IMR-90 (cell line): ENCODE measurements at places on chromosomes 6 and 20. TPM values are rescaled to one million over a fixed set of nuclear protein-coding genes. Genes with fewer than 3 reads are reported as not detected.
A peak's percentile ranks its signal among the peaks of the same experiment; 100 is the strongest.

GRCh38 chr6:11532097-11532496, 5.5 kb upstream of the TMEM170B start:
- DNase-seq, result no peak

- DNase-seq, result peak; percentile 4
These were observed 998 bp downstream of the BMP2 start for GRCh38 chr20:6768228-6769140.

The SCGN gene
- not detected in 2 replicates for polyA plus RNA-seq

GRCh38 chr20:45835825-45836224, 2.2 kb downstream of the SNX21 start:
- DNase-seq, result peak; percentile 47

DNA sequence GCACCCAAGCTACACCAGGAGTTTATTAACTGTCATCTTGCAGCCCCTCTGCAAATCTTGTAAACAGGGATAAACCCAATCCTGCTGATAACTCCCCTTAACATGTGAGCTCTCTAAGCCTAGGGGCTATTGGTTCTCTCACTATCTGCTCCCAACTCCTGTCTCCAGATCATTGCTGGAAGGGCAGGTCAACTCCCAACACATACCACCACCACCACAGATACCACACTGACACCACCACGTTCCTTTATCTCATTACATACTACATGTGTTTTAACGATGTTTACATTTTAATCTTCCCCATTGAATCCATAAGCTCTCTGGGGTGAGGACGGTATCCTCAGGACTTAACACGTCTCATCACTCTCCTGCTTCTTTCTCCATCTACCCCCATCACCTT, 51.8 kb downstream of the SIM1 start:
- no peak for DNase-seq

The MACROD2 gene
- polyA plus RNA-seq, result 0.06 TPM in 1 of 2 replicates, not detected in the other

The SUMO4 gene
- polyA plus RNA-seq, result not detected in 2 replicates

- no peak for DNase-seq
These were observed 7.6 kb upstream of the BTN2A2 start for GRCh38 chr6:26375270-26375669.

GRCh38 chr6:86192123-86192522, 549.4 kb upstream of the SYNCRIP start:
- no peak for DNase-seq

- no peak for DNase-seq
These were observed 252.8 kb downstream of the TMEM242 start for GRCh38 chr6:157070403-157071107.

GRCh38 chr6:151292974-151293687, 53.4 kb downstream of the AKAP12 start:
- DNase-seq, result peak; percentile 88

GRCh38 chr6:52552278-52552643, 24.6 kb downstream of the TRAM2 start:
- no peak for DNase-seq

DNA sequence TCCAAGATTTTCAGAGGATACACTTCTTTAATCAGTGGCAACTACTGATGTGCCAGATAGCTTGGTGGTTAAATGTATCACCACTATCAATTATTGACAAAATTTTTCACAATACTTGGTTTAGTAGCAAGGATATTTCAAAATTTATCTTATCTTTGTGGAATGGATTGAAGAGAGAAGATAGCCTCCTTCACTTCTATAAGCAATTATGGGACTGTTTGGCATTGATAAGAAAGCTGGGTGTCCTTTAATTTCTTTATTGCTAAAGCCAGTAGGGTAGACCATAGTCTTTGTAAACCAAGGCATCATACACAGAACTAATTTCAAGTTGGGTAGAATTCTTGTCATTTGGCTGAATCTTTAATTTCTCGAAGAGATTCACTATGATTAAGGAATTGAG, 4.9 kb upstream of the RNF182 start:
- DNase-seq, result no peak

GRCh38 chr6:138654715-138655634, 118.6 kb upstream of the CCDC28A start:
- DNase-seq, result peak; percentile 15

The NNAT gene
- polyA plus RNA-seq, result 6.5 and 8.2 TPM in 2 replicates

The MEA1 gene
- polyA plus RNA-seq, result 126 TPM in 2 replicates

GRCh38 chr6:34242252-34243130, 5.8 kb downstream of the HMGA1 start:
- DNase-seq, result peak; percentile 25

GRCh38 chr20:57564951-57565642, 4.2 kb downstream of the PCK1 start:
- DNase-seq, result no peak

GRCh38 chr6:155958550-155958949, 502.9 kb upstream of the NOX3 start:
- no peak for DNase-seq

- DNase-seq, result no peak
These were observed 55.5 kb downstream of the NCOA3 start for GRCh38 chr20:47557218-47557617.

DNA sequence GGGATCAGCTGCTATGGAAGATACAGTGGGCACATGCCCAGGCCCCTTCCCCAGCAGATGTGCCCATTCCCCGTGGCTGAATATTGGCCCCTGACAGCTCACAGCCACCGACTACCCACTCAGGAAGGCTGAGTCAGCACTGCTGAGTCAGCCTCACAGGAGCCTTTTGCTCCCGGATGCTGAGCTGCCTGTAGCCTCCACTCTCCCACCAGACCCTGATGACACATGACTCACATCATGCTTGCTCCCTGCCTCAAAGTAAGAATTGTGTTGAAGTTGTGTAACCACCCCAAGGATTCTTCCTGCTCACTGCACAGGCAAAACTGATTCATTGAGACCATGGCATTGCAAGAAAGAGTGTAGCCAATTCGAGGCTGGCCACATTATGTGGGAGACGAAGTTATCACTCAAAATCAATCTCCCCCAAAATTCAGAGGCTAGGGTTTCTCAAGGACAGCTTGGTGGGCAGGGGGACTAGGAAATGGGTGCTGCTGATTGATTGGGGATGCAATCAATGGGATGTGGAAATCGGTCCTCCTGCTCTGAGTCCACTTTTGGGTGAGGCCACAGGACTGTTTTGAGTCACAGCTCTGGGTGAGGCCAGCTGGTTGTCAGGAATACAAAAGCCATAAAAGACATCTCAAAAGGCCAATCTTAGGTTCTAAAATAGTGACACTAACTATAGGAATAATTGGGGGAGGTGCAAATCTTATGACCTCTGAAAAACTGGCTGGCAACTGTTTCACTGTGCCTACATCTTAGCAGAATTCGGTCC, 556.6 kb upstream of the CDH4 start:
- DNase-seq, result peak; percentile 86

DNA sequence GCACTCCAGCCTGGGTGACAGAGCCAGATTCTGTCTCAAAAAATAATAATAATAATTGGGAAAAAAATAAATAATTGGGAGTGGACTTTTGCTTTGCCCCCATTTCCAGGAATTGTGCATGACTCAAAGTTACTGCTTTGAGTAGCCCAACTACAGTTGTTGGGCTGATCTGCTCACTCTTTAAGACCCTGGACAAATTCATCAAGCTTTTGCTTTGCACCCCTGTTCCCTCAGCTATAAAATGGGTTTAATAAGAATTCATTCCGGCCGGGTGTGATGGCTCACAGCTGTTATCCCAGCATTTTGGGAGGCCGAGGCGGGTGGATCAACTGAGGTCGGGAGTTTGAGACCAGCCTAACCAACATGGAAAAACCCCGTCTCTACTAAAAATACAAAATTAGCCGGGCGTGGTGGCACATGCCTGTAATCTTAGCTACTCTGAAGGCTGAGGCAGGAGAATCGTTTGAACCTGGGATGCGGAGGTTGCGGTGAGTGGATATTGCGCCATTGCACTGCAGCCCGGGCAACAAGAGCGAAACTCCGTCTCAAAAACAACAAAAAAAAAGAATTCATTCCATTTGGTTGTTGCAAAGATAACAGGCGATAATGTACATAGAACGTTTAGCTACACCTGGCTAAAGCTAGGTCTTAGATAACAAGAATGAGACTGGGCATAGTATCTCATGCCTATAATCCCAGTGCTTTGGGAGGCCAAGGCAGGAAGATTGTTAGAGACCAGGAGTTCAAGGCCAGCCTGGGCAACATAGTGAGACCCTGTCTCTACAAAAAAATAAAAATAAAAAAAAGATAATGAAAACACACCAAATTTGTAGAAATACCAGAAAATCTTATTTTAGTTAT, 87.9 kb upstream of the ZNF217 start:
- no peak for DNase-seq

- DNase-seq, result peak; percentile 64
These were observed 42.2 kb downstream of the GFOD1 start for GRCh38 chr6:13445005-13445743.

- no peak for DNase-seq
These were observed 428.5 kb downstream of the CD83 start for GRCh38 chr6:14546036-14546435.

The TRAPPC3L gene
- 0.03 TPM in 1 of 2 replicates, not detected in the other for polyA plus RNA-seq

DNA sequence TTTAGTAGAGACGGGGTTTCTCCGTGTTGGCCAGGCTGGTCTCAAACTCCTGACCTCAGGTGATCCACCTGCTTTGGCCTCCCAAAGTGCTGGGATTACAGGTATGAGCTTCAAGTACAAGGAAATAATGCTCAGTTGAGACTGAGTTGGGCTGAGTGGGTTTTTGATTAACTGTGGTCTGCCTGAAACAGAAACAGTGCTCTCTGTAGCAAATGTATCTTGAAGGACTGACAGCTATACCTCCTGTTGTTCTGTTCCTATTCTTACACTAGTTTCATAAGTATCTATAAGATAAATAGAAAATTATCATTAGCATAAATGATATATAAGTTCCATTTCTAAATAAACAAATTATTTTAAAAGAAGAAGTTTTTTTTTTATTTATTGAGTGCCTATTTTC, 142.8 kb upstream of the PTPRK start:
- no peak for DNase-seq

- no peak for DNase-seq
These were observed 14.4 kb upstream of the RIN2 start for GRCh38 chr20:19743640-19743995.

The TMEM170B gene
- 0.07 and 0.10 TPM in 2 replicates for polyA plus RNA-seq

- DNase-seq, result no peak
These were observed 1042.4 kb upstream of the FLRT3 start for GRCh38 chr20:15379681-15380296.

GRCh38 chr6:121724576-121724975, 289.1 kb downstream of the GJA1 start:
- DNase-seq, result no peak

GRCh38 chr6:28906669-28907068, 17.1 kb downstream of the TRIM27 start:
- DNase-seq, result no peak

DNA sequence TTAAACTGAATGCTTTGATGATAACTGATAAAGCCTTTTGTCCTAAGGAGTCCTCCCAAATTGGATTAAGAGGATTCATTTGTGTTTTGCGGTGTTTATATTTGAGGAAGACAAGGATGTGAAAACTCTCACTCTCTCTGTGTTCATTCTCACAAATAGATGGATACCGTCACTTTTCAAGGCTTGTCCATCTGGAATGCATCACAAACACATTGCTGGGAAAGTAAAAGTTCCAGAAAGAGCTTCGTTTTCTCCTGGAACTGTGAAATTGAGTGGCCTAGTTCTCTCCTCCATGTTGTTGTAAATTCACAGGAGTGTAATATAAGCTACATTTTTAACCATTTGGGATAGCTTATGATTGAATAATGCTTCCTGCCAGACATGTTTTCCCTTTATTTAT, 581.6 kb upstream of the FLRT3 start:
- no peak for DNase-seq

- DNase-seq, result no peak
These were observed 58.9 kb downstream of the THBS2 start for GRCh38 chr6:169194737-169195136.

DNA sequence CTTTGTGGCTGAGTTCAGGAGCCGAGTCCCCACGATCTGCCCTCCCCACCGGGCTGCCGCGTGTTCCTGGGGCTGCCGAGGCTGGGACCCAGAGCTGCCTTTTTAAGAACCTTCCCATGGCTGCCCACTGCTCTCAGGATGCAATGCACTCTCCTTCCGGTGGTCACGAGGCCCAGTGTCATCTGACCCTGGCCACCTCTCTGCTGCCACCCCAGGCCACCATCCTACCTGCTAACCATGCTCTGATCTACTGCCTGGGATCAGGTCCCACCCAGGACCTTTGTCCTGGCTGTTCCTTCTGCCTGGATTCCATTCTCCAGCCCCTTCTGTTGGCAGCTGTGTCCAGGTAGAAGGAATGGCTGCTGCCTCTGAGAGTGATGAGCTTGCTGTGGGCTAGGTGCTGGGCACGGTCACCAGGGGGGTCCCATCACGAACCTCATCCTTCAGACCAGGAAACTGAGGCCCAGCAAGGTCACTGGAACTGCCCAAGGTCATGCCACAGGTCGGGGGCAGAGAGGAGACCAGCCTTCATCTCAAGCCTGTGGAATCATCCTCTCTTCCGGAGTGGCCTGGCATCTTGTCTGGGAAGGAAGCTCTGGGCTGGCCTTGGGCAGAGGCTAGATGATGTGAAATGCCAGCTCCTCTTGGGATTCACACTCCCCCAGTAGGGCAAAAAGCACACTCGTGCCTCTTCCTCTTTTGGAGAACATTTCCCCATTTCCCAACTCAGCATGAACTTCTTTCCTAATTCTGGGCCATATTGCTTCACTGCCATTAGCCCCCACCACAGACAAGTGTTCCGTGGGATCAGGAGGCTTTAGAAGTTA, 20.5 kb downstream of the PCK1 start:
- DNase-seq, result no peak

The GMPR gene
- polyA plus RNA-seq, result 7.0 and 8.6 TPM in 2 replicates

DNA sequence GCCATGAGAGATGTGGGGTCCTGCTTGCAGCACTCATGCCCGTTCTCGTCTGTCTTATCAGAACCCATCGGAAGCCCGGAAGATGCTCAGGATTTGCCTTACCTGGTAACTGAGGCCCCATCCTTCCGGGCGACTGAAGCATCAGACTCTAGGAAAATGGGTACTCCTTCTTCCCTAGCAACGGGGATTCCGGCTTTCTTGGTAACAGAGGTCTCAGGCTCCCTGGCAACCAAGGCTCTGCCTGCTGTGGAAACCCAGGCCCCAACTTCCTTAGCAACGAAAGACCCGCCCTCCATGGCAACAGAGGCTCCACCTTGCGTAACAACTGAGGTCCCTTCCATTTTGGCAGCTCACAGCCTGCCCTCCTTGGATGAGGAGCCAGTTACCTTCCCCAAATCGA, 8.3 kb downstream of the PI16 start:
- peak; percentile 51 for DNase-seq

The FAM217A gene
- polyA plus RNA-seq, result not detected in 2 replicates

The FOXF2 gene
- 16.3 and 17.3 TPM in 2 replicates for polyA plus RNA-seq

GRCh38 chr6:170283212-170284081, 7.4 kb downstream of the DLL1 start:
- no peak for DNase-seq
